Urinary bladder (tissue), 4 donors: ENCODE measurements at places on chromosomes 1 and 21. TPM values are rescaled to one million over a fixed set of nuclear protein-coding genes. Genes with fewer than 3 reads are reported as not detected.

Gene AGBL4
- 0.08 TPM for polyA plus RNA-seq

Gene RGS13
- 0.72 TPM for polyA plus RNA-seq

Gene NUP210L
- polyA plus RNA-seq, result 0.04 TPM

Gene C1orf74
- polyA plus RNA-seq, result 1.4 TPM

Gene FCMR
- polyA plus RNA-seq, result 6.1 TPM

Gene KCNN3
- polyA plus RNA-seq, result 1.5 TPM

Gene IFFO2
- polyA plus RNA-seq, result 14.2 TPM

Gene LRRC71
- not detected for polyA plus RNA-seq

Gene PROX1
- polyA plus RNA-seq, result 1.4 TPM

Gene EFHD2
- 50.9 TPM for polyA plus RNA-seq

Gene TTC22
- polyA plus RNA-seq, result 1.0 TPM

Gene OR2M2
- not detected for polyA plus RNA-seq

Gene CD84
- 1.4 TPM for polyA plus RNA-seq

Gene GLIS1
- polyA plus RNA-seq, result 2.0 TPM

Gene PCP4L1
- polyA plus RNA-seq, result 39.2 TPM

Gene GREM2
- 9.0 TPM for polyA plus RNA-seq

Gene C1orf226
- 2.2 TPM for polyA plus RNA-seq

Gene FMO5
- 4.8 TPM for polyA plus RNA-seq

Gene GNG12
- polyA plus RNA-seq, result 79.4 TPM

Gene LCE1E
- 0.15 TPM for polyA plus RNA-seq

Gene CDK18
- 6.0 TPM for polyA plus RNA-seq
